ENCODE measurements at places on chromosomes 2 and 18. TPM values are rescaled to one million over a fixed set of nuclear protein-coding genes. Genes with fewer than 3 reads are reported as not detected.

The MPP4 gene
- total RNA-seq = 0.58 TPM

The ANKRD36B gene
- 33.1 TPM for total RNA-seq

The CLEC4F gene
- 0.64 TPM for total RNA-seq

The MATN3 gene
- 1.5 TPM for total RNA-seq

The ZNF521 gene
- 6.4 TPM for total RNA-seq

The TUBA3D gene
- 2.0 TPM for total RNA-seq

Measured in lower leg skin (tissue), 4 donors.